ENCODE measurements at places on chromosomes 2 and 18.

GRCh38 chr18:77134611-77135010 is 2.0 kb upstream of the MBP start:
- peak; percentile 40 for DNase-seq

GRCh38 chr2:112182581-112183034 is 44.4 kb downstream of the FBLN7 start:
- DNase-seq = no peak

DNA sequence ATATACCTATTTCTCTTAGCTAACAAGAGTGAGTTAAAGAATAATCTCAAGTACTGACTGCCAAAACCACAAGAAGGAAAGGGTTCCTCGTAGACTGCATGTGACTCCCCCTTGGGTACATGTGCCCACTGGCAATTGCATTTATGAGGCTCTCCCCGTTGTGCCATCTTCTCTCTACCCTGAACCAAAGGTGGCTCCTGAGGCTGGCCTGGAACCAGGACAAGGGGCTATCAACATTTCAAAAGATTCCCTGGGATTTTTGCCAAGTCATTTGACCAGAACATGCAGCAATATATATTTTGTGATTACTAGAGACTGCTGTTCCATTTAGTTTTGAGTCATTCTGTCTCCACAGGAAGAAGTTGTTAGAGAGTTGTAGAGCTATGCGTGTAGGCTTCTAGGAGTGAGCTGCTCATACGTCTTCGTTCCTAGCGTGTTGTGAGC is 45.8 kb downstream of the LAMA3 start:
- DNase-seq = no peak

DNA sequence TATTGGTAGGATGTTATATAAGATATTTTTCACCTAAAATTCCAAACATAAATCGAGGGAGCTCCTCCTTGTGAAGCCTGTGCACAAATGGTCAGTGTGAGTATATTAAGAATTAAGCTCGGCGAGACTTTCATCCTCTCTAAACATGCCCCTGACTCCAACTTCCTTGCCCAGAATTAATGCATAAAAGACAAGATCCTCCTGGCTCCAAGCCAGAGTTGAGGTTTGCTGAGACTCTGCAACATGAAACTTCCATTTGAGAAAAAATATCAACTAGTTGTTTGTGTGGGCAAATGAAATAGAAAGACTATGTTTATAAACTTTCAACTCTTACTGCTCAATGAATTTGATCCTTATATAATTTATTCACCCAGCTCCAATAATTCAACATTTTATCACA is 68.1 kb downstream of the CCDC178 start:
- no peak for DNase-seq

GRCh38 chr2:188473306-188473705 is 181.6 kb downstream of the GULP1 start:
- DNase-seq = no peak

GRCh38 chr2:21268197-21268877 is 144.6 kb downstream of the TDRD15 start:
- DNase-seq = no peak

GRCh38 chr2:18105929-18106328 is 227.5 kb downstream of the KCNS3 start:
- no peak for DNase-seq

- no peak for DNase-seq
Observed at GRCh38 chr18:74892066-74892627, 294.5 kb downstream of the ZNF407 start.

- DNase-seq = no peak
Observed at GRCh38 chr18:2979129-2979528, 33.8 kb downstream of the LPIN2 start.

- DNase-seq = no peak
Observed at GRCh38 chr18:56501896-56502295, 136.5 kb downstream of the TXNL1 start.

DNA sequence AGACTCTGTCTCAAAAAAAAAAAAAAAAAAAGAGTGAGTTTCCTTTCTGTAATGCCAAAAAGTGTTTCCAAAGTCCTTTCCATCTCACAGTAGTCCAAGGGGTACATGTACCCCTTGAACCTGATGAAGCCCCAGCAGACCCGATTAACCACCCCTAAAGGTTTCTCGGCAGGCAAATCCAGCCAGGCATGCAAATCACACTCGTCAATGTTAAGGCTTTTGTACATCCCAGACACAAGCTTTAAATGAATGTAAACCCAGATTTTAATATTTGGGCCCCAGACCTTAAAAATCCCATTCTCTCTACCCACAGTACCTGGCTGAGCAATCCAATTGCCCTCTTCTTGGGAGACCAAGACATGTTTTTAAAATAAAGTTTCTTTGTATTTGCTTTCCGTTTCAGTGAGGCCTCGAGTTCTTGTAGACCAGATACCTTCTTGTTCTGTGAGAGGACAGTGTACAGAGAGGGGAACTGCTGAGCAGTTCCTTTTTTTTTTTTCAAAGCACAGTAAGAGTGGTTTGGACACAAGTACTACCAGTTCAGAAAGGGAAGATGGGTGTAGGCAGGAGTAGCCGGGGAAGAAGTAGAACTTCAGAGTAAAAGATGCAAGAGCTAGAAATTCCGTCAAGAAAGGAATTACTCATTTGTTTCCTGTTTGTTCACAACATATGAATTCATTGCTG is at the start of gene NLRC4:
TSS of gene NLRC4 (minus strand) at position 465 of the 684 bp plus-strand sequence. CDS start 8,111 bp downstream, outside the sequence.
- DNase-seq = no peak

- DNase-seq = no peak
Observed at GRCh38 chr2:197838579-197838978, 34.2 kb downstream of the PLCL1 start.

- DNase-seq = no peak
Observed at GRCh38 chr2:161578998-161579397, 45.2 kb upstream of the SLC4A10 start.

DNA sequence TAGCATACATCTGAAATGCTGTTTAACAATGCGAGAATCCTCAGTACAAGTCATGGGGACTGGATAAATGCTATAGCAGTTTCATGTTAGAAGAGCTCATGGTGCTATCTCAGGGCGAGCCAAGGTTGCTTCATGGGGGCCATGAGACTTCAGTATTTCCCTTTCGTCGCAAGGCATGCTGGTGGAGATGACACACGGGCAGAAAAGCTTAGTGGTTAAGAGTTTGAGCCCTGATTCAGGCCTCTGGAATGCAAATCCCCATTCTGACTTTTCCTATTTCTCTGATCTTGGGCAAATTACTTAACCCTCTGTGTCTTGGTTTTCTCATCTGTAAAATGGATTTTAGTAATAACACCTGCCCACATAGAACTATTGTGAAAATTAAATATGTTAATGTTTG is 57.4 kb upstream of the EPHA4 start:
- no peak for DNase-seq

Data from activated CD8-positive, alpha-beta memory T cell treated with anti-CD3 and anti-CD28 coated beads, Interleukin-2, amount 50 U/mL, for 48 hours (primary cell).